Adipocyte (in vitro differentiated cells): ENCODE measurements at places on chromosomes 7 and 10.

- DNase-seq = no peak
Observed at GRCh38 chr10:129958629-129959543, 5.2 kb downstream of the EBF3 start.

DNA sequence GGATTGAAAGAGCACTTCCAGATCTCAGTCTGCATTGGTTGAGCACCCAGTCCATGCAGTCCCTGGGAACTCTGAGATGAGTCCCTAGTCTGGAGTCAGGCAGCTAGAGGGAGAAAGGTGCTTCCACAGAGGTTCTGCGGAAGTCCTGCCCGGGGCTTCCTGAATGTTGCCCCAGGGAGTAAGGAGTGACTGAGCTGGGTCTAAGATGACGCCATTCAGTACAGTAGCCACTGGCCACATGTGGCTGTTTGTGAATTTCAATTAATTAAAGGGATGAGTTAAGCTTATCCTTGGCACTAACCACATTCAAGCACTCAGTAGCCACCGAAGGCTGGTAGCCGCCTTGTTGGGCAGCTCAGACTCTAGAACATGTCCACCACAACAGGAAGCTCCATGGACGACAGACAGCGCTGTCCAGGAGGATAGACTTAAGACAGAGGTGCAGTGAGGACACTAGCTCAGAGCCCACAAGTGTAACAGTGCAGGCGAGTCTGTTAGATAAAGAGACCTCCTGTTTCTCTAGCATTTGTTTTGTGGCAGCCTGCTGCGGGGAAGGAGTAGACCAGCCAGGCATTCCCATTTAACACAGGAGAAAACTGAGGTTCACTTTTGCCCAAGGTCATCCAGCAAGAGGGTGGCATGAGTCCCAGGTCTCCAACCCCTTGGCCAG lies 101.6 kb upstream of the PPIF start:
- DNase-seq = no peak

DNA sequence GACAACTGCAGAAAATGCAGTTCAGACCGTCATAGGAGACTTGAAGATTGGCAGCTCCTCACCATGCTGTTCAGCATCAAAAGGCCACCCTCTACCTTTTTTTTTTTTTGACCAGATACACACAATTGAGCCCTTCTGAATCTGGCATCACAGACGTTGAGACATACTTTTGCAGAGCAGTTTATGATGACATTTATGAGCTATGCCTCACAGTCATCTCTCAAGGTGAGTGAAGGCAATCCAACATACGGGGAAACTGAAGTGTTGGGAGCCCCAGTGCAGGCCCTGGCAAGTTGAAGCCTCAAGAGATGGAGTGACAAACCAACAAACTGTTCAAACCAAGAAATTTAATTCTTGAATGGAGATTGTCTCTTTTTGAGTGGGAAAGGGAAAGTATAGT lies 83.6 kb upstream of the DLX6 start:
- no peak for DNase-seq

DNA sequence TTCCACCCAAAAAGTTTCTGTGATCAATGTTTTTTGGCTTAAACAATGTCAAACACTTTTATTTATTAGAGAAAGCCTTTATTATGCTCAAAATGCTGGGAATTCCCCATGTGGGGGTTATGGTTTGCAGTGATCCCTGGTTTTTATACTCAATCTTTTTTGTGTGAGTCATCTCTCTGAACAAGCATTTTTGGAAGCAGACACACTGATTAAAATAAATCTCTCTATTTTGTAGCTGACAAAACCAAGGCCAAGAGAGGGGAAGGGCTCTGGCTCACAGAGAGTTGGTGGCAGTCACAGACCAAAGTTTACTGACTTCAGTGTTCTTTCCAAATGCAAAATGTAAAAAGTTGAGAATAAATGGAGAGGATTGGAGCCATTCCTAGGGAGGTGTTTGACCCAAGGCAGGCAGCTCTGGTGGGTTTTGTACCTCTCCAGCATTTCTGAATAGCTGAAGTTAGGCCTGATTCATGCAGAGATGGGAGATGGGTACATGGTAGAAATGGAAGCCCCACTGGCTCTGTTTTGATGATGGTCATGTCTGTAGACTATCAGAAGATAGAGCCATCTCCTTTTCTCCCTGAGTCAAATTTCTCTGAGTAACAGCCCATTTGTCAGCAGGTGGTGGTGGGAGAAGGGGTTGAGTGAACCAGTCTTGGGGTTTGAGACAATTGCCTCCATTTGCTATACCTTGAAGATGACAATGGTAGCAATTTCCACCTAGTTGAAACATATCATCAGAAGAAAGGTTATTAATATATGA lies 45.4 kb upstream of the NAMPT start:
- peak; percentile 79 for DNase-seq

DNA sequence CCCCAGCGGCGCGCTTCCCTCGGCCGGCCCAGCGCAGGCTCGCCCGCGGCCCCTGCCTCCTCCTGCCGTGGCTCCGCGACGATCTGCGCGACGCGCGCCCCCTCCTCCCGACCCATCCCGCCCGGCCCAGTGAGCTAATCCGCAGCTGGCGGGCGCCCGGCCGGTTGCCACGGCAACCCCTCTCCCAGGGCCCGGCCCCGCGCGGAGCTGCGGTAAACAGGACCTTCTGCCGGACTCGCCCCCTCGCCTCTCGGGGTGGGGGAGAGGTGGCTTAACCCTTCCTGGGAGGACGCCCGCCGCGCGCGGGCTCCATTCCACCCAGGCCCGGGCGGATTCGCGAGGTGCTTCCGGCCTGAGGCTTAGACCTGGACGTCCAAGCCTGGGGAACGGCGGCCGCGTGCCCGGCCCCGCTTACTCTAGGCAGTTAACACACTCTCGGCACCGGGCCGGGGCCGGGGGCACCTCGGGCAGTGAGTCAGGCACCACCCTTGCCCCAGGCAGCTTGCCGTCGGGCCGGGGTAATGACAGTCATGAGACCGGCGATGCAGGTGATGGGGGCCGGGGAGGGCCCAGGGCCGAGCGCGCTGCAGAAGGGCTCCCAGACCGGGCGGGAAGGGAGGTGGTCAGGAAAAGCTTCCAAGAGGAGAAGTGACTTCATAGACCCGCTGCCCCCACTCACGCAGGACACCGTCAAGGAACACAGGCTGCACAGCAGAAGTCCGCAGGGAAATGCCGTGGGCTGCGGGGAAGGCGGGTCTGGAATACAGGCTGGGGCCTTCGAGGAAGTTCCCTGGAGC lies at the start of gene DENND2A:
TSS of gene DENND2A (minus strand) at position 87 of the 797 bp plus-strand sequence. CDS start 38,416 bp downstream, outside the sequence.
- peak; percentile 84 for DNase-seq

DNA sequence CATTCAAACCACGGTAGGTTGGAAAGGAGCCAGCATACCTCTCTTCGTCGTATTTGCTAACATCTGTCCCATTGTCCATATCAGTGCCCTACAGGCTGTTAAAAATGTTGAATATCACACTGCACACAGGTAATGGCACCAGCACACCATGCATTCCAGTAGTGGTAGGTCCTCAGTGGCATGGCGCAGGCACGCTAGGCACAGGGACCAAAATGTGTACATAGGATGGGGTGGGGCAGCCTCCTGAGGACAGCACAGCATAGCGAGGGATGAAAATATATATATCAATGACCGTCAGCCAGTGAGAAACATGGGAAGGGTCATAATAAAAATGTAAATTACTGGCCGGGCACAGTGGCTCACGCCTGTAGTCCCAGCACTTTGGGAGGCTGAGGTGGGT lies 99.9 kb upstream of the CTBP2 start:
- DNase-seq = no peak
